ENCODE measurements at places on chromosomes 1 and 21.

- DNase-seq: peak; percentile 54
Measured at GRCh38 chr21:27329255-27329851, 362.5 kb upstream of the ADAMTS5 start.

DNA sequence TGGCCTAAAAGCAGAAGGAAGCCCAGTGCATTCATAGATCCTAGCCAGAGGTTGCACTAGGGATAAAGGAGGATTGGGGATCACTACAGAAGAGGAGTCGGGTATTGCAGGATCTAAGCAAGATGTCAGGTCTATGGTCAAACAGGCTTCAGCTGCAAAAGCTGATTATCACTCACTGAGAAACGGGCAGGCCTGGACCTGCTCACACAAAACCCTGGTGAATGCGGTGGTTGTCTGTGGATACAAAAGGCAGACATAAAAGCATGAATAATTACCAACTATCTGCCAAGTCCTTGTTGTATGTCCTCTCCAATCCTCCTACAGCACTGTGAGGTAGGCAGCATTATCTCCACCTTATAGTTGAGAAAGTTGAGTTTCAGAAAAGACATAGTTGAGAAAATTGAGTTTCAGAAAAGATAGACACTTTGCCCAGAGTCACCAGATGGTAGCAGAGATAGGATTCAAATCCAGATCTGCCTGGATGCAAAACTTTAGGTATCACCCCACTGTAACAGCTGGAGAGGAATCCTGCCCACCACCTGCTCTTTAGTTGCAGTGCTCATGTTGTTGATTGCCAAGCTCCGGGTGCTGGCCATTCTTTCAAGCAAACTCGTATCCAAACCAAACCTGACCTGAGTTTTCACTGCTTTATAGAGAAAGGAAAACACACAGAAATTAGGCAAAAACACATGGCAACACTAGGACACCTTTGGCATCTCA is 49.6 kb upstream of the HOOK1 start:
- DNase-seq: no peak

DNA sequence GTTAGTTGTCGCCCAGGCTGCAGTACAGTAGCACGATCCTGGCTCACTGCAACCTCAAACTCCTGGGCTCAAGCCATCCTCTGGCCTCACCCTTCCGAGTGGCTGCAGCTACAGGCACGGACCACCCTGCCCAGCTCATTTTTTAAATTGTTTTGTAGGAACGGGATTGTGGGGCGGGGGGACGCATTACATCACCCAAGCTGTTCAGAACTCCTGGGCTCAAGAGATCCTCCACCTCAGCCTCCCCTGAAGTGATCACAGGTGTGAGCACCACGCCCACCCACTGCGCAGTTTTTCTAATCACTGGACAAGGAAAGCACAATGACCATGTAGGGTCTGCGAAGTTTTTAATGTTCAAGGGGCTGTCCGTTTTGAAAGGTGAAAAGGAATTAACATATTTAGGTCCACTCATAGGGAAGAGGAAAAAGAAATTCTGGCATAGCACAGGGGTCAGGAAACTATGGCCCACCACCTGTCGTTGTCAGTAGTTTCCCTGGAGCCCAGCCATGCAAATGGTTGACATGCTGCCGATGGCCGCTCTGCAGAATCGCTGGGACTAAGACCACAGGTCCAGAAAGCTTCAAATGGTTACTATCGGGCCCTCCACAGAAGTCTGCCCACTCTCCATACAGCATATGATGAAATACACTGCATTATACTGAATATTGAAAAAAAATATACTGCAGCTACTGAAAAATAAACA is 26.0 kb downstream of the SETD4 start:
- DNase-seq: no peak

GRCh38 chr1:8516793-8517556 is 199.1 kb downstream of the SLC45A1 start:
- peak; percentile 55 for DNase-seq

DNA sequence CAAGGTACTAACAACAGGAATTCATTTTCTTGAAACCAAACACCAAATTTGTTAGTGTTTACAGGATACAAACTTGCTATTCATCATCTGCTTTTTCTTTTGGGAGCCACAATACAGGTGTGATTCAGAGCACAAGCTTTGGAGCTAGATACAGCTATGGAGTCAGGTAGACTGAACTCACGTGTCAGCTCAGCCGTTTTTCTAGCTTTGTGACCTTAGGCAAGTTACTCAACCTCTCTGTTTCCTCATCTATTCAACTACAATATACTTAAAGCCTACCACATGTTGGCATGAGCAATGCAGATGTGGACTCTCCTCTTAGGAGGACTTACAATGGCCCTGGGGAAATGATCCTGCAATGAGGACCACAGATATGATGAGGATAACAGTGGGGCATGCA is 6.3 kb downstream of the HTR1D start:
- DNase-seq: no peak

- no peak for DNase-seq
Measured at GRCh38 chr1:30768830-30769718, 11.5 kb upstream of the LAPTM5 start.

- no peak for DNase-seq
Measured at GRCh38 chr1:220031287-220031686, 15.0 kb downstream of the EPRS1 start.

- no peak for DNase-seq
Measured at GRCh38 chr1:159866066-159866465, 3.6 kb upstream of the VSIG8 start.

GRCh38 chr1:47932743-47933142 is 64.4 kb downstream of the TRABD2B start:
- no peak for DNase-seq

DNA sequence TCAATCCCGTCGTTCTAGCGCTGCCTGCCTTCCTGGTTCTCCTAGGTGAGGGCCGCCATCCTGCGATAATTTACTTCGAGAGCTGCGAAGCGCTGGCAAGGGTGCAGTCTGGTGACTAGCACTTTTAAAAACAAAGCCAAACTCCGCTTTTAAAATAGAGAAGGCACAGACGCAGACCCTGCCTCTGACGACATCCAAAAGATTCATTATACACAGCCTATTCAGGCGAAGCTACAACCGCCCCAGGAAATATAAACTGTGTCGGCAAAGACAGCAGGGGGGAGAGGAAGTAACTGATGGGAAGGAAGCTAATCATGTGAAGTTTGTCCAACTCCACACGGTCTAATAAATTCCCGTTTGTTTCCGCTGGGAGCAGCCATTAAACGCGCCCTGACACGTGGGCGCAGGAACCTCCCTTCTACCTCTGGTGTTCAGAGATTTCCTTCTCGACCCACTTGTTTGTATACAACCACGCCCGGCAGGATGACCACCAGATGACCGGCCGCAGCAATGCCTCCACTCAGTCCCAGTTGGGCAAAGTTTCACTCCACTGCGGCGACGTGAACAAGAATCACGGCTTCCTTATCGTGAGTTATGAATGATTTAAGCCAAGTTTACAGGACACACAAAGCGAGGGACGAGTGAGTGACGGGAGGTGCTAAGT is 1.3 kb downstream of the GNG12 start:
- DNase-seq: peak; percentile 85

DNA sequence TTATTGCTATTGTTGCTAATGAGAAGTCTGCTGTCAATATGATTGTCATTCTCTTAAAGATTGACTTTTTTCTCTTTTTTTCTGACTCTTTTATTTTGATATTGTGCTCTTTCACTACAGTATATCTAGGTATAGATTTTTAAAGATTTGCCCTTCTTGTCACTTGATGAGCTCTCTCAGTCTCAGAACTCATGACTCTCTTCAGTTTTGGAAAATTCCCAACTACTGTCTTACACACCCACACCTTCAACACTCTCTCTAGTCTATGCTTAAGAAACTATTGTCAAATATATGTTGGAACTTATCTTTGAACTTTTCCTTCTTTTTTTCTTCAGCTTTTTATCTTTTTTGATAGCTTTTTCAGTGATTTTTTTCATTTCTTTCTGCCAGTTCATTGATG is 50.6 kb downstream of the LMO4 start:
- no peak for DNase-seq

- no peak for DNase-seq
Measured at GRCh38 chr1:232912845-232913580, 37.4 kb upstream of the NTPCR start.

DNA sequence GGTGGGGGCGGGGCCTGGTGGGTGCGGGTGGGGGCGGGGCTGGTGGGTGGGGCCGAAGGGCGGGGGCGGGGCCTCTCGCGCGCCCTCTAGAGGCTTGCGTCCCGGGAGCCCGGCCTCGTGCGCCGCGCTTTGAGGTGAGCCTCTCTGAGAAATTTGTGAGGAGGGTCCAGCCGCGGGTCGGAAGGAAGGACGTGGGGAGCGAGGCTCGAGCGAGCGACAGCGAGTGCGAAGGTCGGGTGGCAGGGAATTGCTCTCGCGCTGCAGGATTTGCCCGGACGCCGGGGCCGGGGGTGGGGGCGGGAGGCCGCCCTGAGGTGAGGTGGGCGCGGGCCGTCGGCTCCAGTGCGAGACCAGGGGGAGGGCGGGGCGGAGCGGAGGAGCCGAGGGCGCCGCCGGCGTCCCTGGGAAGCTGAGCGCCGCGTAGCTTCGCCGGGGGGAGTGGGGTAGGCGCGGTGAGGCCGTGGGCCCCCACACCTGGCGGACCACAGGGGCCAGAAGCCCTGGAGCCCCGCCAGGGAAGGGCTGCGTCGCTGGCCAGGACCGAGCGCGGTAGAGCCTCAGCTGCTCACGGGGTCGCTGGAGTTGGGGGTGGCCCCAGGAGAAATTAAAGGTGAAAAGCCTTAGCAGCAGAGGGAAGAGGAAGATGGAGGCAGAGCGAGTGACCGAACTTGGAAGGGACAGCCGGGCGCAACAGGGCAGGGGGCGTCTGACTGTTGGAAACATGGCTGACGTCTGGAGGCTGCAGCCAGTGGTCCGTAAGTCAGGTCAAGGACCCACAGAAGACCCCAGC is 754 bp upstream of the LSS start:
- DNase-seq: no peak

DNA sequence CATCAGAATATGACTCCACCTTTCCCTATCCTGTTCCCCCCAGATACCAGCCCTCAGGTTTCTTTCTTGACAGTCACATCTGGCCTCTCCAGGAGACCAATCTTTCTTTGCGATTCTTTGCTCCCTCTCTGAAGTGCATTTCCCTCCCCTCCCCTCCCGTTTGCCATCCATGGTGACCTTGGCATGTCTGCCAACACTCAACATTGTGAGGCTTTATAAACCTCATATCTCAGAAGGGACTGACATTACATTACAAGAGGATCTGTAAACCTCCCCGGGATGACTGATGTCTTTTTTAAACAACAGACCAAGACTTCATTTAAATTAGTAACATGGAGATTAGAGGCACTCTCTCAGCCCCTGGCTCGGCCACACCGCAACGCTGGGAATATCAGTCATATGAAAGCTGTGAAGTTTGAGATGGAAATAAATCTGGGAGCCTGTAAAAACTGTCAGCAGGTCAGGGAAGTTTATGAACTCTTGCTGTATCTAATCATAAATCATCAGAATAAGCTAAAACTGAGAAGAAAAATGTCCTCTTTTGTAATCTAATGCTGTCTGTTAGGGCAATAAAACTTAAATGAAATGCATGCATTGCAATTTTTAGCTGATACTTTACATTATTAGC is 401.7 kb upstream of the PROX1 start:
- DNase-seq: no peak

- DNase-seq: no peak
Measured at GRCh38 chr1:228390649-228391048, 16.0 kb downstream of the TRIM11 start.

DNA sequence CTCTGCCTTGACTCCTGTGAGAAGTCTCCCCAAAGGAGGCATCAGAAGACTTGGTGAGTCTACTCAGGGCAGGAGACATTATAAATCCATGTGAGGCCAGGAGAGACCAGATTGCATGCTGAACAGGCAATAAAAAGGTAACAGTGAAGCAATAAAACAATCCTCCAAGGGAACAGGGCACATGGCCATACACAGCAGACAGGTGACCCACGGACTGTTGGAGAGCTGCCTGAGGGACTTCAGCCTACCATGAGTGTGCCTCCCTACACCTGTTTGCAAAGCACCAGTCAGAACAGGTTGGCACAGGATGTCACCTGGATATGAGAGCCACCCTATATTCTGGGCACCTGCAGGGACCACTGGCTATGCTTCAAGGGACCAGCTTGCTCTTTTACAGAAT is 67.6 kb downstream of the MAB21L3 start:
- no peak for DNase-seq

DNA sequence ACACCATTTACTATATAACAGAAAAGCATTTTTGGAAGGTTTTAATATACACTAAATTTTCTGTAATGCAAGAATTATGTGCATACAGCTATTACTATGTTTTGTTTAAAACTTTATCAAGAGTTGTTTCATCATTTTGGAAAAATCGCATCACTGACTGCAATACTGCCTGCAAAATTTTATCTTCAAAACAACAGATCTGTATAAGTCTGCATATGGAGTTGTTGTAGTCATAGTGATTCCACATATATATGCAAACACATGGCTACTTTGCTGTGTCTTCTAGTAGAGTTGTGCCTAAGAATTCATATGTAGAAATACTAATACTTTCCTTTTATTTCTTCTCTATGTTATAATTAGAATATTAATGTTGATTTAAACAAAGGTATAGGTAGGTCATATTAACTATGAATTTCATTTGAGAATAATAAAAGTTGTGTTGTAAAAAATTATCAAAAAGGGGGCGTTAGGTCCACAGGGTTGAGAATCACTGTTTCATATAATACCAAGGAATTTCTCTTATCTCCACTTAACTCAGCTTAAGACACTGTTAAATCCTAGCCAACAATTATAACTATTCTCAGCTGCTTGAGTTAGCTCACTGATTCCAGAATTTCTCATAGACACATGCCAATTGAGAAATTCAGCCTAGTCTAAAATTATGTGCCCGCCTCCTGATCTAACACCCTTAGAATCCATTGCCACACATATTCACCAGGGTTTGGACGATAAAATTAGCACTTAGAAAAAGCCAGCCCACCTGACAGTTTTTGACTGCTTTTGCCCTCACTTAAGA is 22.9 kb upstream of the LAMC1 start:
- DNase-seq: no peak

- no peak for DNase-seq
Measured at GRCh38 chr1:25123551-25123950, 108.8 kb downstream of the SYF2 start.

DNA sequence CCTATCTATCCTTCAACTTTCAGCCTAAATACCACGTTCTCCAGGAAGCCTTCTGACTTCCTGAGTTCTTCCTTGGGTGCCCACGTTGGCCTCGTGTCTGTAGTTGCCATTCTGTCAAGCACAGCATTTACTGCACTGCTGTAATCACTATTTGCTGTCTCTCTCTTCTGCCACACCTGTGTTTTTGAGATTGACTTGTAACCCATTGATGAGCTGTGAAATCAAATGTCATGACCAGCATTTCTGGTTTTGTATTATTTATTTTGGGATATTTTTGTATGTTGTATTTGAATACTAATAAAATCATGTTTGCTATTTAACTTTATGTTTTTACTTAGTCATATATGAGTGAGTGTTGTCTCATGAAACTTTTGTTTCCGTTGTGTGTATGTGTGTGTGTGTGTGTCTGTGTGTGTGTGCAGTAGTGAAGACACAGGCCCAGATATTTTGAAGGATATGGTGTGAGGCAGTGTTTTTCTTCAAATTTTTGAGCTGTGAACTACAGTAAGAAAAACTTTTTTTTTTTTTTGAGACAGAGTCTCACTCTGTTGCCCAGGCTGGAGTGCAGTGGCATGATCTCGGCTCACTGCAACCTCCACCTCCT is 126.2 kb upstream of the SERBP1 start:
- DNase-seq: no peak

GRCh38 chr1:161162806-161163205 is 3.4 kb upstream of the PPOX start:
- no peak for DNase-seq

GRCh38 chr1:201850053-201850397 is 21.1 kb downstream of the IPO9 start:
- peak; percentile 88 for DNase-seq

- no peak for DNase-seq
Measured at GRCh38 chr1:19057784-19058475, 101.5 kb upstream of the IFFO2 start.

Data from HCEC 1CT (cell line).